ENCODE measurements at places on chromosomes 2 and 18.

GRCh38 chr2:165601928-165602521 lies 132.5 kb downstream of the CSRNP3 start:
- no peak for DNase-seq

GRCh38 chr18:51196811-51197660 lies 445 bp downstream of the MEX3C start:
- peak; percentile 73 for DNase-seq

DNA sequence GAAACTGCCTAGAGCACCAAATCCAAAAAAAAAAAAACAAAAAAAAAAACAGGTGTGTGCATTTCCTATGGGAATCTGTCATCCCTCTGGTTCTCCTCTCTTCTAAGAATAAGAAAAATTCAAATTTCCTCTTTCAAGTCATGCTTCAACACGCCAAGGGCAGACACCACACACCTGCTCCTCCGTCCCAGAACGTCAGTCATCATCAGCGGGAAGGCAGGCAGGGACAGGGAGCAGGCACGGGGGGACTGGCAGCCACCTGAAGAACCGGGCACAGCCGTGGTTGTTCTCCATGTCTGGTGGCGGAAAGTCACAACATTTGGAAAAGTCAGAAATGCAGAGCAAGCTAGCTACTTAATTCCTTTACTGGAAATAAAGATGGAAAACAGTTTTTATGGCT lies 214.8 kb downstream of the IKZF2 start:
- peak; percentile 48 for DNase-seq

DNA sequence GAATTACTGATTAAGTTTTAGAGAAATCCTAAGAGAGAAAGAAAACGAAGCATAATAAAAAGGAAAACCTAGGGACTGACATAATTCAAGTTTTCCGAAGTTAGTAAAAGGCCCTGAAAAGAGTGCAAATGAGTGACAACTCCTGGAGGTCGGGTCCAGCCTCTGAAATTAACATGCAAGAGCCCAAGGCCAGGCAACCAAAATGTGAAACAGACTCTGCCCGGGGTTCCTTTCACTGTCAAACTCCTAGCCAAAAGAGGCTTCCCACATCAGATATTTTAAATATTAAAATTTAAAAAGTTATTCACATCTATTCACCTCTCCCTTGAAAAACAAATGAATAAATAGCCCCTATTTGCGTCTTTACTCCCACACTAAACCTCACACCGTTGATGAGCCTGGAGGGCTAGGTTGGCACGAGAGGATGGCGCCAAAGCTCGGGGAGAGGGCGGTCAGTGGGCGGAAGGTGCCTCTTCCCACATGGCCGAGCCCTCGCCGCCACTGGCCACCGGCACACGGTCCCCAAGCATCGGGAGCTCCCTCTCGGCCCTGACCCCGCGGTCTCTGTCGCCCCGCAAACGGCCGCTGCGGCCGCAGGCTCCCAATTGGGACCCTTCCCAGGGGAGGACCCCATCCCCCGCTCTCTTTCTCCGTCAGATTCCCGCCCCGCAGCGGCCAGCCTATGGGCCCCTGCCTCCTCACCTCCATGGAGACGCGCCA lies 630 bp downstream of the PPM1G start:
- DNase-seq, result no peak

DNA sequence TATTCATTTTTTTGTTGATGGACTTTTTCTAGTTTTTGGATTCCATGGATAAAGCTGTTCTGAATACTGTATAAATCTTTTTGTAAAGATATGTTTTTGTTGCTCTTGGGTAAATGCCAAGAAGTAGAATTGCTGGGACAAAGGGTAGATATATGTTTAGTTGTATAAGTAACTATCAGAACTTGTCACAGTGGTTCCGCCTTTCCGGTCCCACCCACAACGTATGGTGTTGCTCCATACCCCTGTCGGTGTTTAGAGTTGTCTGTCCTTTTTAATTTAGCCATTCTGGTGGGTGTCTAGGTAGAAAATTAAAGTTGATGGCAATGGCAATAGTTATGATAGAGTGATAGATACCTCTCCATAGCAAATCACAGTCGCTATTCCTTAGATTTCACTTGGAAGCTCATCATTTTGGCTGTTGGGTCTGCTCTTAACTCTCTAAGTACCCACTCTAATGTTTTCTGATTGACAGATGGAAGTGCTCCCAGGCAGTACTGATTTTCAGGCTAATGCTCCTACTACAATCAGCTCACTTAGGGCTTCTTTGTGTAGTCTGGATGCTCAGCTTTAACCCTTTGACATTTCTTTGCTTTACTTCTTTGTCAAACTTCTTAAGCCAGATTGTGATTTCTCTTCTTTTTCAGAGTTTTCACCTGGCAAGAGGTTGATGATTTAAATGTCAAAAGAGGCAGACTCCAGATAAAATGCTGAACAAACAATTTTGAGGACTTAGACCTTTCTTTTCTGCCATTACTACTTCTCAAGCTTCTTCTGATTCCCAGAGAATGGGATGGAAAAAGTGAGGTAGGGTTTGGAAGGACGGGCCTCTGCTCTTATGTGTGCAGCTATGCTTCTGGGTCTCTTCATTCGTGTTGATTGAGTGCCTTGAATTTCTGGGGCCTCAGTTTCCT lies 156.4 kb downstream of the AQP4 start:
- DNase-seq, result no peak

DNA sequence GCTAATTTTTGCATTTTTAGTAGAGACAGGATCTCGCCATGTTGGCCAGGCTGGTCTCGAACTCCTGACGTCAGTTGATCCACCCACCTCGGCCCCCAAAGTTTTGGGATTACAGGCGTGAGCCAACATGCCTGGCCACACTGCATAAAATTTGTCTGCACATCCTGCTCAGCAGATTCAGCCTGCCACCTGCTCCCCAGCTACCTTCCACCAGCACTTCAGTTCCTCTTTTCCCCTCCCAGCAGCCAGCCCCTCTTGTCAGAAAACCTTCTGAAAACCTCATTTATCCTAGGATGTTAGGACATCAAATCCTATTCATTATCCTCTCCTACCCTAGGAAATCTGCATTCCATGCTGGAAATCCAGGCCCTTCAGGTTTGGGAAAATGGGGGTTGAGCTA lies 99.4 kb upstream of the STPG4 start:
- DNase-seq, result no peak

- DNase-seq, result no peak
These were observed 29.7 kb downstream of the DYTN start for GRCh38 chr2:206688453-206688852.

DNA sequence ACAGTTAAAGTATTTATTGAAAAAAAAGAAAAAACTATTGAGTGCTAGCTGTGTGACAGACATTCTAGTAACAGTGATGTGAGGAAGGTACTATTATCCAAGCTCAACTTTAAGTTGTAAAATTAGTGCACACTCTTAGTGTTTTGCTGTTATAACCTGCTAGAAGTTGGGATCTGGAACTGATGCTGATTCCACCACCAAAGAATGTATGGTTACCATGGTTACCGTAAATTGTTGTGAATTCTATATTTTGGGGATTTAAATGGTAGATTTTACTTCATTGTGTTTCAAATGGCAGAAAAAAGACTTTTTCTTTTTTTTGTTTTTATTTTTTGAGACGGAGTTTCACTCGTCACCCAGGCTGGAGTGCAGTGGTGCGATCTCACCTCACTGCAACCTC lies 5.3 kb downstream of the AGFG1 start:
- DNase-seq, result no peak

- DNase-seq, result no peak
These were observed 36.5 kb downstream of the MYO3B start for GRCh38 chr2:170214309-170214948.

DNA sequence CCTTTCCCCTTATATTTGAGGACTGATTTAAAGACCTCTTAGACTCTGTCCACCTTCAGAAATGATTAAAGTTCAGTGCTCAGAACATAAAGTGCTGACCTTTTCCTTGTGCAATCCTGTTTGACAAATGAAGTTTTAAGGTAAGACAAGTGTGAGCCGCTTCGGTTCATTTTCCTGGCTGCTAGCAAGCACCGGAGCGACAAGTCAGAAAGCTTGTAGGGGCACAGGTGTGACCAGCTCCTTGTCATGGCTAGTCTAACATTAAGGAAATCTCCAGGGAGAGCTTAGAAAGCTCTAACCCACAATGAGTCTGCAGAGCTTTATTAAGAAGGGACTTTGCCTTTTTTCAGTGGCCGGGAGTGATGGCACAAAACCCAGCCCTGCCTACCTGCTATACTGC lies 2.3 kb upstream of the NCKAP5 start:
- no peak for DNase-seq

DNA sequence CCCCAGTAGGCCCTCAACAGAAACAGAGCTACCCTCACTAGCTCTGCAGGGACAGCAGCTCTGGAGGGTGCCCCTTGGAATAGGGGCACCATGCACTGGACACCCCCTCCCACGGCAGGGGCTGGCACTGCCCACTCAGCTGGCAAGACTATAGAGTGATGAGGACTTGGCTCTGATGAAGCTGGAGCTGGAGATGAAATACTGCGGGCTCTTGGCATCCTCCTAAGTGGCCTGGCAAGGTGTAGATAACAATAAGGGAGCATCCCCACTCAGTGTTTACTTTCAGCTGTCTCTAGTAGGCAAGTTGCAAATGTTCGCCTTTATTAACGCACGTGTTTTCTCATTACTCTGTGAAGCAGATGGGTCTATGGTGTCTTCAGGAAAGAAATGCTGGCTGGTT lies 92.7 kb downstream of the PDCL3 start:
- no peak for DNase-seq

All from ureter (tissue), 1 donor.